ENCODE measurements at places on chromosomes 12 and 14.
A peak's percentile ranks its signal among the peaks of the same experiment; 100 is the strongest.

GRCh38 chr14:89276424-89276975 lies 140.5 kb downstream of the FOXN3 start:
- peak; percentile 63 for DNase-seq

- no peak for DNase-seq
Observed at GRCh38 chr12:5784462-5785130, 160.5 kb downstream of the ANO2 start.

DNA sequence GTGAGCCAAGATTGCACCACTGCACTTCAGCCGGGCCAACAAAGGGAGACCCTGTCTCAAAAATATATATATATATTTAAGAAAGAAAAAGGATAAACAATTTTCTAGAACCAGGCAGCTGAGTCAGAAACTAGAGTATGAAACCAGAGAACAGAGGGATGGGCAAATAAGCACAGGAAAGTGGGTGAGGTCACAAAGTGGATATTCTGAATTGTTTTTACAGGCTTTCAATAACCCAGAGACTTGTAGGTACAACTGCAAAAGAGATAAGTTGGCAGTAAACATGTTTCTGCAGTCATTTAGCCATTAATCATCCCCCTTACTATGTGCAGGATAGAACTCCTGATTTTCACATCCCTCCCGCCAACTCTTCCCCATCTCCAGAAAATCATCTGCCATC lies 94.2 kb downstream of the BTG1 start:
- peak; percentile 19 for DNase-seq

GRCh38 chr14:30270200-30271161 lies 288.5 kb upstream of the G2E3 start:
- DNase-seq: peak; percentile 43

DNA sequence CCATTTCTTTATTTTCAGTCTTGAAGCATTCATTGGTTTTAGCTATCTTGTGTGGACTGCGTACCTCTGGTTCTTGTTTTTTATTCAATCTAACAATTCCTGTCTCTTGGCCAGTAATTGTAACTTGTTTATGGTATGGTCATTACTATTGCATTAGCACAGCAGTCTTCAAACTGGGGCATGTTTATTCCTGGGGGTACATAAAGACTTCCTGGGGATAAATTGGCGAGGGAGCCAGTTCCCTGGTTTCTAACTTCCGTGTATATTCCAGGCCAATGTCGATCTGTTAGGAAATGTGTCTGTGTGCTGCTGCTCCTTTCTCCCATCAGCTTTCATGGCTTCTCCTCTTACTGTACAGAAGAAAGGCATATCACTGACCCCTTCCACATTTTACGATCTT lies 13.7 kb upstream of the EVL start:
- DNase-seq: no peak

- DNase-seq: no peak
Observed at GRCh38 chr12:98343002-98343567, 172.3 kb upstream of the TMPO start.

DNA sequence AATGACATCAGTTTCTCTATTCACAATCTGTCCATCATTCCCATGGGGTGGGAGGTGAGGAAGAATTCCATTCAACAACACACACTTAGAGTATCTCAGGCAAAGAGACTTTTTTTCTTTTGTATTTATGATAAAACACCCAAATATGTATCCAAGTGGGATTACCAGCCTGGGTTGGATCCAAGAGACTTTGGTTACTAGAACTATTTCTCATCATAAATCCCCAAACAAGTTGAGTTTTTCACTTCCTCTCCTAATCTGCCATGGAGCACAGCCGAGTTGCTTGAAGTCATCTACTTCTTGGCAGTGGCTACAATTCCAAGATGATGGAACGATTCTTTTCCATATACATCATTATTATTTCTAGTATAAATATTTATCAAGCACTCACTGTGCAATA lies 209.2 kb upstream of the HMGA2 start:
- DNase-seq: no peak

DNA sequence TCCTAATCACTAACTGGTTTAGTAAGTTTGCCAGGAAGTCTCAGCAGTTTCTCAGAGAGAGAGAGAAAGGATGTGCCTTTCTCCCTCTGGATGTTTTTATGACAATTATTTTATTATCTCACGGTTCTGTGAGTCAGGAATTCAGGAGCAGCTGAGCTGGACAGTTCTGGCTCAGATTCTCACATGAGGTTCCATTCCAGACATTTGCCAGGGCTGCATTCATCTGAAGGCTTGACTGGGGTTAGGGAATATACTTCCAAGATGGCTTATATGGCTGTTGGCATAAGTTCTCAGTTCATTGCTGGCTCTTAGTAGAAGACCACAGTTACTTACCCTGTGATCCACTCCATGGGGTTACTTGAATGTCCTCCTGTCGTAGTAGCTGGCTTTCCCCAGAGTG lies 101.2 kb upstream of the ATF7IP start:
- no peak for DNase-seq

DNA sequence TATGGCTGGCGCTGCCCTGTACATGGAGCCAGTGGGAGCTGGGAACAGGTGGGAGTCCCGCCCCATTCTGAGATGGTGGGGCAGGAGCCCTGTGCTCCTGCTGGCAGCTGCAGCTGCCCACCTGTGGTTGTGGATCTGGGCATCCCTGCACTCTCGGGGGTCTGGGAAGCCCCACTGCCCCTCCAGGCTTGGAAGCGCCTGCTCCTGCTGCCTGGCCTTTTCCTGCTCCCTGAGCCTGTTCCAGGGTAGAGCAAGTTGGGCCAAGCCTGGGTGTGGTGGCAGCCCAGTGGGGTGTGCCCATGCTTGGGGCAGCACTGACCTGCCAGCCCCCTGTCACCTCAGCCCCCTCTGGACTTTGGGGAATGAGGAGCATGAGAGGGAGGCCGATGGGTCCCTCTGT lies 104.0 kb downstream of the MNAT1 start:
- DNase-seq: no peak

DNA sequence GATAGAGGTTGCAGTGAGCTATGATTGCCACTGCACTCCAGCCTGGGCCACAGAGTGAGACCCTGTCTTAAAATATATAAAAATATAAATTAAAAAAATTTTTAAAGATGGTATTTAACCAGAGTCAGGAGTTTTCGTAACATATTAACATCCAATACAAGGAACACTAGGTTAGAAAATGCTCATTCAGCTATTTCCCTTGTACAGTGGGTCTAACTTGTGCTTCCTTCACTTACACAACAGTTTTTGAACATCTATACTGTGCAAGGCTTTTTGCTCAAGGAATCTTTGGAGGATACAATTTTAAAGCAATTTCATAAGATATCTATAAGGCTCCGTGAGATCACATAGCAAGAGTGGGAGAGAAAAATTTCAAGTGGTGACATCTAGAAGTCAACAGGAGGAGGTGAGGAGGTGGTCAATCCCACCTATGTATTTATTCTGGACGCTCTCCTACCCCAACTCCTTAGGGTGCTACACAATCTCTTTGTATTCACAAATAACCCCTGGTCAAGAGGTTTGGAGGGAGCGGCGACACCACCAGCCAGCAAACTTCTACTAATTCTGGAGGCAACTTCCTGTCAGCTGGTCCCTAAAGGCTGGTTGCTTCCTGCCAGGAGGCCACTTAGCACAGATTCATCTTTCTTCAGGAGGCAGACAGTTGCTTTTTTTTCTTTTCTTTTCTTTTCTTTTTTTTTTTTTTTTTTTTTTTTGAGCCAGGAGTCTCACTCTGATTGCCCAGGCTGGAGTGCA lies 22.2 kb downstream of the DUSP16 start:
- DNase-seq: no peak

- DNase-seq: no peak
Observed at GRCh38 chr14:89308232-89308959, 108.6 kb downstream of the FOXN3 start.

DNA sequence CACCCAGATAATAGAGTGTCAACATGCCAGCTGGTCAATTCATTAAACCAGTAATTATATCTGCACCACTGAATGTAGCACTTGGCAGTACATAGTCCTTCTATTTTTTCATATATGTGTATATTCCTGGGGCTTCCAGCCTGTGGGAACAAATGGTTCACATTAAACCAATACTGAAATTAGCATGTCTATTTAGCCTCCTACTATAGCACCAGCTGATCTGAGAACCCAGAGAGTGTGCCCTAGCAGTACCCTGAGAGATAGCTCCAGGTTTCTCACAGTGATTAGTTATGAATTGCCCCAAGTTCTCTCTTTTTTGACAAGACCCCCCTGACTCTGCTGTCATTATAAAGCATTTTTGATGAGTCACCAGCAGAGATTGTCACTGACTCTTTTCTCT lies 1097.3 kb upstream of the FLRT2 start:
- no peak for DNase-seq

DNA sequence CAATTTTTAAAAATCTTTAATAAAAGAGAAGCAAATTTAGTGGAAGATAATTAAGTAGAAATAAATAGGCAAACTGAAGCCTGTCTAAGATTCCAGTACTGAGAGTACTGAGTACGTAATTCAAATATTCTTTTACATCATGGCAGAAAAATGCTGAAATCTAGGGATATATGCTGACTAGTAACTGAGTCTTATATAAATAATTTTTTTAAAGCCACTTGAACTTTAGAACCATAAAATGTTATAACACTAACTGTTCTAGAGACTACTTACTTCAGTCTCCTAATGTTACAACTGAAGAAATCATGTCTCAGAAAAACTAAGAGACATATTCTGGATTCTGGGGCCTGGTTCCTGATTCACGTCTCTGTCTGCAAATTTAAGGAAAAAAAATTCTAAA lies 230.6 kb upstream of the PLEKHG7 start:
- no peak for DNase-seq

DNA sequence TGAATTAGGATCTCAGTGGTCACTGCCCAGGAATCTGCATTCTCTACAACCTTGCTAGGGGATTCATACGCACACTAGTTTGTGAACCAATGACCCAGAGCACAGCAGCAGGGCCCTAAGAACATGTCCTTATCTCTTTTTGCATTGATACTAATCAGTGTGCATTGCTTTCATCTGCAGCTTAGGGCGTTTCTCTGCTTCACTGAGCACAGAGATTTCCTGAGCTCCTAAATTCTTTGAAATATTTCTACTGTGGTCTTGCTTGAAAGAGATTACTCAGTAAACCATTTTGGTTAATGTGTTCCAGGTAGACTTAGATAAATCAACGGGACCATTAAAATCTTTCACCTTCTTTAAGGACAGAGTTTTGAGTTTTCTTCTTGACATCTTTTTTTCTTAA lies 351.3 kb upstream of the KITLG start:
- no peak for DNase-seq

DNA sequence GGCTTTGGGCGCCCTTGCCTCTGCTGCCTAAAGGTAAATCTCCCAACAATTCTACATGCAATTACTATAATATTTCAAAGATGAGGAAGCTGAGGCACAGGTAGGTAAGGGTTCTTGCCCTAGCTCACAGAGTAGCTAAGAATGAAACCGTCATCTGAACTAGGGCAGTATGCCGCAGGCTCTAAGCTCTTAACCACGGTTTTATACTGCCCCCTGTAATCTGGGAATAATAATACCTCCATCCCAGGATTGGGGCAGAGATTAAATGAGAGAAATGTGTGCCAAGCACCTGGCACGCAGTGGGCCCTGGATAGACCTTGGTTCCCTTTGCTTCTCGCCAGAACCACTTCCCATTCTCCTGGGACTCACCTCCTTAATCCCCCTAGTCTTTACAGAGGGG lies 1.5 kb upstream of the HRK start:
- DNase-seq: no peak

DNA sequence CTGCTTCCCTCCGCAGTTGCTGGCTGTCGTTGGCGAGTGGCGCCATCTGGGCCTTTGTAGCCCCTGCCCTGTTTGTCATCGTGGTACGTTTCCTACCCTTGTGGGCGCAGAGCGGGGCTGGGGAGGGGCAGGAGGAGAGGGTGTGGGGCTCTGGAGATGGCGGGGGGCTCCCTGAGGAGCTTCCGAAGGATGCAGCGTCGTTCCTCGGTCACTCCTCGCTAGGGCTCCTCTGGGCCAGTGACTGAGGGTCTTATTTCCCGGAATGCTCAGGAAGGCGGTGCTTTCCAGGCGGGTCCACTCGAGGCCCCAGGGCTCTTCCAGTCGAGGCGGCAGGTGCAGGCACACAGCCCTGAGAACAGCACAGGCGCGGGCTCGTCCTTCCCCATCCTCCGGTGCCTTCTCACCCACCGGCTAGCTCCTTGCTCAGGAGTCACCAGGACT lies 167.1 kb downstream of the ADGRD1 start:
- DNase-seq: no peak

- DNase-seq: no peak
Observed at GRCh38 chr12:78331181-78331580, 500.5 kb downstream of the NAV3 start.

GRCh38 chr14:101123618-101124510 lies 220.3 kb upstream of the RTL1 start:
- no peak for DNase-seq

DNA sequence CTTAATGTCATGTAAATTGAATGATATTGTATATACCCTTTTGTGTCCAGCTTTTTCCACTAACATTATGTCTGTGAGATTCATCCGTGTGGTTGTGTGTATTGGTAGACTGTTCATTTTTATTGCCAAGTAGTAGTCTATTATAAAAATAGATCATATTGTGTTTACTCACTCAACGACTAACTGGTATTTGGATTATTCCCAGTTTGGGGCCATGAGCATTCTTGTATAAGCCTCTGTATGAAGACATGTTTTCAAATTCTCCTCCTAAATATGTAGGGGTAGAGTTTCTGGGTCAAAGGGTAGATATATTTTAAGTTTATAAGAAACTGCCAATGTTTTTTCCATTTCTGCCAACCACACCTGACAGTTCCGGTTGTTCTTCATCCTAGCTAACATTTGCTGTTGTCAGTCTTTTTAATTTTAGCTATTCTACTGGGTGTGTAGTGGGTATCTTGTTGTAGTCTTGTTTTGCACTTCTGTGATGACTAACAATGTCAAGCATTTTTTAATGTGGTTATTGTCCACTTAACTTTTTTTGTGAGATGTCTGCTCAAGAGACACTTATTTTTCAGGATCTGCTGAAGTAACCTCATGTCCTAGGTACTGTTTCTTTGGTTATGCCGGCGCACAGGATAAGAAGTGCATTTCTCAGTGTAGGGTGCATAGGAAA lies 93.2 kb downstream of the DACT1 start:
- no peak for DNase-seq

DNA sequence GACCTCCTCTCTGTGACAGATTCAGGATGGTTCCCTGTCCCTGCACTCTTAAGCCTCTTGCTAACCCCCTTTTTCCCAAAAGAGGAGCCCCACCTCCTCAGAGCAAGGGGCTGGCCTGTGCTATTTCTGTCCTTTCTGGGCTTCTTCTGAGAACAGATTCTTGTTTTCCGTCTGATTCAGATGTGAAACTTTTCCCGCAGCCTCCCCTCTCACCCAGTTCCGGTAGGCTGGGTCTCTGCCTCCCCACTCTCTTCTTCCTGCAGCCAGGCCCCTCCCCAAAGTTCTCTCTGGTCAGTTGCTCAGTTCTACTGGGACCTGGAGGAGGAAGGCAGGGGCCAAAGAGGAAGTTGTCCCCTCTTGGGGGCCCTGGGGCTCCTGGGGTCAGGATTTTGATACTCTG lies 11.8 kb downstream of the PDE1B start:
- no peak for DNase-seq

DNA sequence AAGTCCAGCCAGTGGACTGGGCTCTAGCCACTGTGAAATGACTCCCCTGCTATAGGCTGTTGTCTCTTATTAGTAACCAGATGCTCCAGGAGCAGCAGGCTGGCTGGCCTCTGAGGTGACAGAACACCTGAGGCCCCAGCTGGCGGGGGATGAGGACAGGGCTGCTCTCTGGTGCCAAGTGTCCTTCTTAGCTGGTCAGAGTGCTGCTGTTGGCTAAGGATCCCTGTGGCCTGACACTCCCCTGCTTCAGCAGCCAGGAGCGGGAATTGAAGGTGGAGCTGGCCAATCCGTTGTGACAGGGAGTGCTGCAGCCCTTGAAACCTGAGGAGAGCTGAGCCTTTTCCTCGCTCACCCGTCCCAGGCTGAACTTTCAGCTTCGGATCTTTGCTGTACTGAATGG lies 30.7 kb downstream of the TMEM229B start:
- no peak for DNase-seq
